ENCODE measurements at places on chromosomes 3 and 15.

DNA sequence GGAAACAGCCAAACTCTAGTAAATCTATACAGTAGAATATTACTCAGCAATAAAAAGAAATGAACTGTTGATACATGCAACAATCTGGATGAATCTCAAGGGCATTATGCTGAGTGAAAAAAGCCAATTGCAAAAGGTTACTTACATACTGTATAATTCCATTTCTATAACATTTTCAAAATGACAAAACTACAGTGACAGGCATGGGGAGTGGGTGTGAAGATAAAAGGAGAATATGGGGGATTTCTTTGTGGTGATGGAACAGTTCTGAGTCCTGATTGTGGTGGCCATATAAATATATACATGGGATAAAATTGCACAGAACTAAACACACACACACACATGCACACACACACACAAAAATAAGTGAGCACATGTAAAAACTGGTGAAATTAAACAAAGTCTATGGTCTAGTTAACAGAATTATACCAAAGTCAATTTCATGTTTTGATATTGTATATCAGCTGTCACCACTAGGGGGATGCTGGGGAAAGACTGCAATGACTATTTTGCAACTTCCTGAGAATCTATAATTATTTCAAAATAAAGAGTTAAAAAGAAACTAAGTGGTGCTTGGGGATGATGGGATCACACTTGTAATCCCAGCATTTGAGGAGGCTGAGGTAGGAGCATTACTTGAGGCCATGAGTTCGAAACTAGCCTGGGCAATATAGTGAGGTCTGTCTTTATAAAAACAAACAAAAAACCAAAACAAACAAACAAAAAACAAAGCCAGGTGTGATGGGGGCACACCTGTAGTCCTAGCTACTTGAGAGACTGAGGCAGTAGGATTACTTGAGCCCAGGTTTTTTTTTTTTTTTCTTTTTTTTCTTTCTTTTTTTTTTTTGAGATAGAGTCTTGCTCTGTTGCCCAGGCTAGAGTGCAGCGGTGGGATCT lies 66.0 kb downstream of the SPTSSB start:
- no peaks in the 10 kb centered on the region for H3K27me3 ChIP-seq
- no peaks in the 10 kb centered on the region for H3K4me1 ChIP-seq
- no peaks in the 10 kb centered on the region for H3K36me3 ChIP-seq
- DNase-seq: no peak

DNA sequence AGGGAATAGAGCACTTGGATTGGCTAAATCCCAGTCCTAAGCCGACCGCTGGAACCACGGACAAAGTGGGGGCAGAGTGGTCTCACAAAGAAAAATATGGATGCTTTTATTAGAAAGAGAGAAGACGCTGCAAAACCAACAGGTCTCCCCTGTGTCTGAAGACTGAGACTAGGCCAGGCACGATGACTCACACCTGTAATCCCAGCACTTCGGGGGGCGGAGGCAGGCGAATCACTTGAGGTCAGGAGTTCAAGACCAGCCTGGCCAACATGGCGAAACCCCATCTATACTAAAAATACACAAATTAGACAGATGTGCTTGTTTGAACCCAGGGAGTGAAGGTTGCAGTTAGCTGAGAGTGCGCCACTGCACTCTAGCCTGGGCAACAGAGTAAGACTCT lies 61.8 kb downstream of the ZDHHC19 start:
- H3K36me3 ChIP-seq: no peaks in the 10 kb centered on the region
- no peak for DNase-seq
- H3K4me1 ChIP-seq: peaks cover 3% of the 10 kb centered on the region
- no peaks in the 10 kb centered on the region for H3K27me3 ChIP-seq

DNA sequence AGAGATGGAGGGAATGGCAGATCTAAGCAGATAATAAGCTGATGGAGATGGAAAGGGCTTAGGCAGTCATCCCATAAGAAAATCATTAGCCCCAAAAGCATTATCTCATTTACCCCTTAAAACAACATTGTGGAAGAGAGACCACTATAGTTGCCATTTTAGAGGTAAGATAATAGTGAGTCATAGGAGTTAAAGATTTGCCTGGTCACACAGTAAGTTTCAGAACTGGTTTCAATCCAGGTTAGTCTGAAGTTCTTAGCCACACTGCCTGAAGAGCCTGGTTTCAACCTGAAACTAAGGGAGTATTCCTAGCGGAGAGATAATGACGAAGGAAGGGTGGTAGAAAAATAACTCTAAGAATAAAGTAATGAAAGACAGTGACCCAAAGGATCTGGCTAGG lies 13.0 kb upstream of the UBR1 start:
- H3K27ac ChIP-seq: no peak overlapping the region
- H3K27me3 ChIP-seq: no peaks in the 10 kb centered on the region
- no peak overlapping the region for H3K4me3 ChIP-seq
- no peaks in the 10 kb centered on the region for H3K4me1 ChIP-seq
- no peak for DNase-seq

DNA sequence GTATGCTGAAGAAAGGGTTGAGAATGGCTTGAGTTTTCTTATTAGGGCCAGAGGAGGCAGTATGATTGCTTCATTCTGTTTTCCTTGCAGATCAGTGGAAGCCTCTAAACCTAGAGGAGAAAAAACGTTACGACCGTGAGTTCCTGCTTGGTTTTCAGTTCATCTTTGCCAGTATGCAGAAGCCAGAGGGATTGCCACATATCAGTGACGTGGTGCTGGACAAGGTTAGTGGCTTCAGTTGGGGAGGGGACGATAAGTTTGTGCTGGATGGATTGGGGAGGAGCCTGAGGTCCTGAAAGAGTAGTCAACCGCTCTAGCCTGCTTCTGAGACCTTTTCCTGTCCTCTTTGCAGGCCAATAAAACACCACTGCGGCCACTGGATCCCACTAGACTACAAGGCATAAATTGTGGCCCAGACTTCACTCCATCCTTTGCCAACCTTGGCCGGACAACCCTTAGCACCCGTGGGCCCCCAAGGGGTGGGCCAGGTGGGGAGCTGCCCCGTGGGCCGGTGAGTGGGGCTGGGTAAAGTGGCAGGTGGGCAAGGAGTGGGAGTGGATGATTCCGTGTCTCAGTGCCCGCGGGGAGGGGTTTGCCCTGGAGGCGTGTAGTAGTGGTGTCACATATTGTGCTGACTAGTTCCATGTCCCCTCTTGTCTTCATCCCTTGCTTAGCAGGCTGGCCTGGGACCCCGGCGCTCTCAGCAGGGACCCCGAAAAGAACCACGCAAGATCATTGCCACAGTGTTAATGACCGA lies 8.5 kb downstream of the EIF4G1 start:
- H3K36me3 ChIP-seq: peaks cover 71% of the 10 kb centered on the region
- H3K4me1 ChIP-seq: peaks cover 16% of the 10 kb centered on the region
- H3K27ac ChIP-seq: no peak overlapping the region
- no peak for DNase-seq
- H3K27me3 ChIP-seq: no peaks in the 10 kb centered on the region

DNA sequence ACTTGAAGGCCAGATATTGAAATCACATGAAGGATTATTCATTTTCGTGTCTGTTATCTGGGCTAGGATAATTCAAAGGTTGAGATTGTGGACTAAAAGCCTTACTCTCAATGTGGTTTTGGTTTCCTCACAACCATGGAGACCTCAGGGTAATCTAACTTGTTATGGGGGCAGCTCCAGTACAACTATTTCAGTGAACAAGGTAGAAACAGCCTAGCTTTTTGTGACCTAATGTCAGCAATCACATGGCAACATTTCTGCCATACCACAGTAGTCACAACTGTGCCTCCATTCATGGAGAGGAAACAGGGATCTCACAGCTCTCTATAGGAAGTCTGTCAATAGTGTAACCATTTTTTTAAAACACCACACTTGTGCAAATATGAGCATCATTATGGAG lies 62.4 kb upstream of the RARB start:
- DNase-seq: no peak
- no peak overlapping the region for H3K27ac ChIP-seq
- no peaks in the 10 kb centered on the region for H3K4me1 ChIP-seq
- H3K27me3 ChIP-seq: no peaks in the 10 kb centered on the region
- no peaks in the 10 kb centered on the region for H3K36me3 ChIP-seq

DNA sequence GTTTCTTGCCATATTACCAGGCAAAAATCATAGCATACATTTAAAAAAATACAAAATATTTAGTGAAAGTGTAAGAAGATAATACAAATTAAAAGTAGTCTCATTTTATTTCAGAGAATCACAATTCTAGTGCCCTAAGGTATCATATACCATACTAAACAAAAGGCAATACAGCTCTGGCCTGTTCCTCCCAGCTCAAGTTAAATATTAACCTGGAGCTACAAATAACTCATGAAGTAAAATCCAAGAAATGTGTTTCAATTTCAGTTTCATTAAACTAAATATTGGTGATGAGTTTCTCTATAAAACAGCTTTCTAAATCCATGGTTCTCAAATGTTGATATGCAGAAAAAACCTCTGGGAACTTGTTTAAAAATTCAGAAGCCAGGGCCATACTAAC lies 67.7 kb downstream of the INO80 start:
- no peaks in the 10 kb centered on the region for H3K36me3 ChIP-seq
- H3K4me1 ChIP-seq: no peaks in the 10 kb centered on the region
- no peak overlapping the region for H3K4me3 ChIP-seq
- H3K27me3 ChIP-seq: no peaks in the 10 kb centered on the region

All from prostate gland (tissue), 2 donors.